T-helper 22 cell (primary cell): ENCODE measurements at places on chromosomes 12 and 14.

- DNase-seq = no peak
Observed at GRCh38 chr14:70061108-70061507, 127.6 kb downstream of the SLC8A3 start.

GRCh38 chr12:90305379-90305778, 596.7 kb upstream of the ATP2B1 start:
- no peak for DNase-seq

- DNase-seq = no peak
Observed at GRCh38 chr14:68628605-68629310, 164.1 kb downstream of the ZFP36L1 start.

DNA sequence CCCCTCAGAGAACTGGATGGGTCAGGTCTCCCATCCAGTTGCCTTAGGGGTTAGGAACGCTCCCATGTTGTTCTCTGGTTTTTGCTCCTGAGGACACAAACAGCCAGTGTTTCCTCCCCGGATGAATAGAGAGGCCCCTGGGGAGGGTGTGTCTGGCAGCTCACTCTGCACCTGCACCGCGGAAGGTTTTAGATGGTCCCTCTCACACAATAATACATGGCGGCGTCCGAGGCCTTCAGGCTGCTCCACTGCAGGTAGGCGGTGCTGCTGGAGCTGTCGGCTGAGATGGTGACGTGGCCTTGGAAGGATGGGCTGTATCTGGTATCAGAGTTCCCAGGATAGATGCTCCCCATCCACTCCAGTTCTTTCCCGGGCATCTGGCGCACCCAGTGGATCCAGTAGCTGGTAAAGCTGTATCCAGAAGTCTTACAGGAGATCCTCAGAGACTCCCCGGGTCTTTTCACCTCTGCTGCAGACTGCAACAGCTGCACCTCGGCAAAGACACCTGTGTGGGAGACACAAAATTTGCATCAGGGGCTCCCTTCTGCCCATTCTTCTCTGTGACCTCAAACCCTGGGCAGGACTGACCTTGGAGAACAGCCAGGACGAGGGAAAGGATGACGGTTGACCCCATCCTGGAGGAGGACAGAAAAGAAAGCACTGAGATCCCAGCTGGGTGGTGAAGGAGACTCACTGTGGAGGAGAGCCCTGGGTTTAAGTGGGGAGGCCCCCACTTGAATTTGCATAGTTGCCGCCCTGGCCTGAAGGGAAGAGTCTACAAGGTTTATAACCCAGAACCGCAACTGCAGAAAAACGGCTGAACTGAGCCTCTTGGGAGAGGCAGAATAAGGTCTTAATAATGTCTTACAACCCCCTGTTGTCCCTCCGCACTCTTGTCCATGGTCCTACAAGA, 1324.8 kb downstream of the TMEM121 start:
- DNase-seq = no peak

DNA sequence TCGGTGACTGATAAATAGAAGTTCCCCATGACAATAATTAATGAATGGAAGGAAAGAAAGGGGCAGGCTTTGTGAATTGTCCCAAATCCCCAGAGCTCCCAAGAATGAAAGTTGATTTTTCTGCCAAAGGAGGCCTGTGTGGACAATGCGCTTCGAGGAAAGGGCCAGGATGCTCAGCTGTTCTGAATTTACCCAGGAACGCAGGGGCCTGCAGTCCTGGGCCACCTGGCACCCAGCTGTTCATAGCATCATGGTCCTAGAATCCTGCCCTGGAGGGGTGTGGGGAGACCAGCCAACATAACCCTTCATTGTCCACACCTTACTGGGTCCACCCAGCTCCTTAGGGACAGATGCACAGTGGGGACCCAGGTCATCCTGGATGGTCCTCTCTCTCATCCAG, 587.5 kb downstream of the BCL11B start:
- DNase-seq = no peak

GRCh38 chr14:104632781-104633180, 28.2 kb upstream of the TMEM179 start:
- DNase-seq = no peak

DNA sequence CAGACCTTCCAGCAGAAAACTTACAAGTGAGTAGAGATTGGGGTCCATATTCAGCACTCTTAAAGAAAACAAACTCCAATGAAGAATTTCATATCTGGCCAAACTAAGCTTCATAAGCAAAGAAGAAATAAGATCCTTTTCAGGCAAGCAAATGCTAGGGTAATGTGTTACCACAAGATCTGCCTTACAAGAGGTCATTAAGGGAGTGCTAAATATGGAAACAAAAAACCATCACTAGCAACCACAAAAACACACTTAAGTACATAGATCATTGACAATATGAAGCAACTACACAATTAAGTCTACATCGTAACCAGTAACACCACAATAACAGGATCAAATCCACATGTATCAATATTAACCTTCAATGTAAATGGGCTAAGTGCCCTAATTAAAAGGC, 47.1 kb upstream of the CLEC14A start:
- DNase-seq = no peak
